ENCODE measurements at places on chromosomes 11 and 22. TPM values are rescaled to one million over a fixed set of nuclear protein-coding genes. Genes with fewer than 3 reads are reported as not detected.

The PLEKHB1 gene
- 0.71 TPM for polyA plus RNA-seq

The ZBED5 gene
- 19.4 TPM for polyA plus RNA-seq

The ZNF280B gene
- polyA plus RNA-seq, result 0.15 TPM

The PTGDR2 gene
- polyA plus RNA-seq, result 0.57 TPM

The RASD2 gene
- 5.1 TPM for polyA plus RNA-seq

The FIBIN gene
- polyA plus RNA-seq, result 5.1 TPM

The OR2AG2 gene
- polyA plus RNA-seq, result not detected

The OR10D3 gene
- polyA plus RNA-seq, result not detected

The CASP5 gene
- 0.03 TPM for polyA plus RNA-seq

The PHOX2A gene
- not detected for polyA plus RNA-seq

The ZNF214 gene
- polyA plus RNA-seq, result 0.22 TPM

The FBLN1 gene
- 36.4 TPM for polyA plus RNA-seq

The BTG4 gene
- not detected for polyA plus RNA-seq

The TMPRSS6 gene
- polyA plus RNA-seq, result not detected

The TRIM22 gene
- 8.1 TPM for polyA plus RNA-seq

The RFPL2 gene
- 0.03 TPM for polyA plus RNA-seq

The DNAJB7 gene
- not detected for polyA plus RNA-seq

The GRM5 gene
- not detected for polyA plus RNA-seq

The EFCAB6 gene
- 0.25 TPM for polyA plus RNA-seq

The SLC17A6 gene
- polyA plus RNA-seq, result not detected

The ACER3 gene
- 4.2 TPM for polyA plus RNA-seq

The MMP8 gene
- not detected for polyA plus RNA-seq

The BIK gene
- polyA plus RNA-seq, result 0.28 TPM

The TMEM80 gene
- 10.1 TPM for polyA plus RNA-seq

The LRRC10B gene
- polyA plus RNA-seq, result 2.6 TPM

The TNNI2 gene
- polyA plus RNA-seq, result 0.71 TPM

The EXPH5 gene
- 0.10 TPM for polyA plus RNA-seq

The PLA2G6 gene
- 35.1 TPM for polyA plus RNA-seq

The CREB3L1 gene
- polyA plus RNA-seq, result 9.7 TPM

The ENDOD1 gene
- 9.9 TPM for polyA plus RNA-seq

The SYCE3 gene
- polyA plus RNA-seq, result not detected

The DUSP8 gene
- polyA plus RNA-seq, result 7.7 TPM

The ARVCF gene
- 58.9 TPM for polyA plus RNA-seq

The KCNJ5 gene
- polyA plus RNA-seq, result 1.2 TPM

The CSRP3 gene
- 1,893 TPM for polyA plus RNA-seq

The CEP164 gene
- 17.9 TPM for polyA plus RNA-seq

The OR51B5 gene
- not detected for polyA plus RNA-seq

The BANF1 gene
- 381 TPM for polyA plus RNA-seq

Measured in heart right ventricle (tissue), 16 donors.